H7 (cell line): ENCODE measurements at places on chromosomes 5 and 9. TPM values are rescaled to one million over a fixed set of nuclear protein-coding genes. Genes with fewer than 3 reads are reported as not detected.

UBE2QL1 gene
- 0.17 and 0.52 TPM in 2 replicates for total RNA-seq

ZDHHC21 gene
- 3.7 and 4.1 TPM in 2 replicates for total RNA-seq

CDHR2 gene
- 0.04 and 0.21 TPM in 2 replicates for total RNA-seq

TAF1L gene
- total RNA-seq: not detected in 2 replicates

MPDZ gene
- 22.2 and 30.6 TPM in 2 replicates for total RNA-seq

CKMT2 gene
- total RNA-seq: 0.66 and 1.2 TPM in 2 replicates

FBXW2 gene
- 17.0 and 31.4 TPM in 2 replicates for total RNA-seq

LCN9 gene
- 0.44 TPM in 1 of 2 replicates, not detected in the other for total RNA-seq
